Endothelial cell of umbilical vein (primary cell): ENCODE measurements at places on chromosomes 11 and 22. TPM values are rescaled to one million over a fixed set of nuclear protein-coding genes. Genes with fewer than 3 reads are reported as not detected.

TENM4 gene
- total RNA-seq, result 0.27 TPM in 1 of 2 replicates, not detected in the other

SHANK2 gene
- total RNA-seq, result not detected in 2 replicates

CALCA gene
- total RNA-seq, result not detected in 2 replicates

NOL12 gene
- 29.1 and 31.5 TPM in 2 replicates for total RNA-seq

KRTAP5-7 gene
- not detected in 2 replicates for total RNA-seq

OR52N5 gene
- total RNA-seq, result not detected in 2 replicates

MRPL49 gene
- total RNA-seq, result 49.7 and 51.6 TPM in 2 replicates

F2 gene
- not detected in 2 replicates for total RNA-seq

CHRDL2 gene
- not detected in 2 replicates for total RNA-seq

UVRAG gene
- 65.6 and 67.3 TPM in 2 replicates for total RNA-seq

C11orf58 gene
- 131 and 150 TPM in 2 replicates for total RNA-seq

SLC22A25 gene
- not detected in 2 replicates for total RNA-seq

ART1 gene
- not detected in 2 replicates for total RNA-seq

RAC2 gene
- total RNA-seq, result 111 and 122 TPM in 2 replicates

SLCO2B1 gene
- total RNA-seq, result not detected in 2 replicates

JAM3 gene
- 106 and 137 TPM in 2 replicates for total RNA-seq

TAGLN gene
- 17.9 and 20.8 TPM in 2 replicates for total RNA-seq

OR8K1 gene
- not detected in 2 replicates for total RNA-seq

CCDC116 gene
- 0.33 and 0.53 TPM in 2 replicates for total RNA-seq

C11orf91 gene
- 1.4 and 2.1 TPM in 2 replicates for total RNA-seq

EFCAB6 gene
- 0.31 and 0.32 TPM in 2 replicates for total RNA-seq

MRGPRX3 gene
- total RNA-seq, result not detected in 2 replicates

FAM111B gene
- total RNA-seq, result 17.4 and 21.9 TPM in 2 replicates

PITPNB gene
- 108 and 109 TPM in 2 replicates for total RNA-seq

PRR5L gene
- total RNA-seq, result 6.1 and 9.5 TPM in 2 replicates

OR2AG2 gene
- 0.33 and 0.46 TPM in 2 replicates for total RNA-seq

OR6A2 gene
- 0.27 and 0.46 TPM in 2 replicates for total RNA-seq

KRTAP5-8 gene
- total RNA-seq, result not detected in 2 replicates

SPCS2 gene
- total RNA-seq, result 140 and 152 TPM in 2 replicates

IRAG1 gene
- 0.35 and 0.38 TPM in 2 replicates for total RNA-seq

CCDC88B gene
- 1.8 TPM in 2 replicates for total RNA-seq

DRD4 gene
- 0.24 TPM in 1 of 2 replicates, not detected in the other for total RNA-seq

OR8G5 gene
- not detected in 2 replicates for total RNA-seq

C11orf24 gene
- 26.4 and 28.4 TPM in 2 replicates for total RNA-seq

KCNQ1OT1 gene
- total RNA-seq, result 1.5 and 1.8 TPM in 2 replicates

SCN4B gene
- total RNA-seq, result 0.13 and 0.23 TPM in 2 replicates

CAPN5 gene
- 14.3 and 15.0 TPM in 2 replicates for total RNA-seq

SULT4A1 gene
- total RNA-seq, result 0.14 TPM in 1 of 2 replicates, not detected in the other

GRM5 gene
- 0.11 and 0.28 TPM in 2 replicates for total RNA-seq

CD3E gene
- total RNA-seq, result not detected in 2 replicates

OR52I2 gene
- total RNA-seq, result not detected in 2 replicates

OR2AG1 gene
- not detected in 2 replicates for total RNA-seq

ZNRD2 gene
- 40.8 and 46.9 TPM in 2 replicates for total RNA-seq

RASSF10 gene
- total RNA-seq, result not detected in 2 replicates

GPHA2 gene
- total RNA-seq, result not detected in 2 replicates

GTSE1 gene
- 57.0 and 57.2 TPM in 2 replicates for total RNA-seq

FAT3 gene
- 0.05 and 1.4 TPM in 2 replicates for total RNA-seq

C22orf42 gene
- total RNA-seq, result not detected in 2 replicates

USP2 gene
- total RNA-seq, result 1.1 and 1.2 TPM in 2 replicates

RBMXL2 gene
- 0.51 TPM in 1 of 2 replicates, not detected in the other for total RNA-seq

PHF21B gene
- total RNA-seq, result not detected in 2 replicates
